ENCODE measurements at places on chromosomes 3 and 15.
A peak's percentile ranks its signal among the peaks of the same experiment; 100 is the strongest.

- DNase-seq = no peak
Observed at GRCh38 chr3:120442975-120443517, 7.7 kb downstream of the FSTL1 start.

- DNase-seq = no peak
Observed at GRCh38 chr3:107251819-107252218, 125.4 kb upstream of the CCDC54 start.

GRCh38 chr15:59933607-59934006 is 70.5 kb upstream of the FOXB1 start:
- DNase-seq = no peak

DNA sequence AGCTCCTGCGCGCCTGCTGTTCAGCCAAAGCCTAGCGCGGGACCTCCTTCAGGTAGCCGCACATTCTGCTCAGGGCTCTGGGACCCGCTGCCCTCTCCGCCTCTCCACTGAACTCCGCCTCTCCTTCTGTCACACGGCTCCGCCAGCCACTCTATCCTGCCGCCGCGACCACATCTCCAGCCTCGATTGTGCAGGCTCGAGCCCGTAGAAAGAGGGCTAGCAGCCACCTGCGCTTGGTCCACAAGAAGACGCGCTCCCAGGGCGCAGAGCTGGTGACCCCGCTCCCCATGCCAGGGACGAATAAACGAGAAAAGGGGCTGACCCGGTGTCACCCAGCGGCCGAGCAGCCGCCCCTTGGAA is 1.1 kb upstream of the VIPR1 start:
- no peak for DNase-seq

- DNase-seq = no peak
Observed at GRCh38 chr15:98150084-98150483, 189.6 kb downstream of the ARRDC4 start.

GRCh38 chr15:80418892-80419537 is 14.8 kb downstream of the ARNT2 start:
- no peak for DNase-seq

- DNase-seq = peak; percentile 8
Observed at GRCh38 chr3:46187876-46188275, 20.2 kb downstream of the CCR1 start.

GRCh38 chr15:66714543-66714981 is 12.5 kb downstream of the SMAD6 start:
- DNase-seq = no peak

DNA sequence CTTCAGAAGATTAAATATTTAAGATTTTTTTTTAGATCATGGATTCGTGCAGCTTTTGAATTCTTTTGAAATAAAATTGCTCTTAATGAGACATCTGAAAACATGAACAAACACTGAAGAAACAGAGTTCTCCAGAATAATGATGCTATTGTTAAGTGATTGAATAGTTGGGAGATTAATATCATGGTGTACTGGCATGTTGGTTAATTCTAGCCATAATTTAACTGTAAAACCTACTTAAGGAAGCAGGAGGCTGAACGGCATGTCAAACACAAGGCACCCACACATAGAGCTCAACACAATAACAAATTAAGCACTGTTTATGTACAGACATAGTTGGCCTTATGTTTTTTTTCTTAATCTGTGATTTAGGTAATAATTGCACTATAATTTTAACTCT is 185.6 kb downstream of the RBMS3 start:
- no peak for DNase-seq

DNA sequence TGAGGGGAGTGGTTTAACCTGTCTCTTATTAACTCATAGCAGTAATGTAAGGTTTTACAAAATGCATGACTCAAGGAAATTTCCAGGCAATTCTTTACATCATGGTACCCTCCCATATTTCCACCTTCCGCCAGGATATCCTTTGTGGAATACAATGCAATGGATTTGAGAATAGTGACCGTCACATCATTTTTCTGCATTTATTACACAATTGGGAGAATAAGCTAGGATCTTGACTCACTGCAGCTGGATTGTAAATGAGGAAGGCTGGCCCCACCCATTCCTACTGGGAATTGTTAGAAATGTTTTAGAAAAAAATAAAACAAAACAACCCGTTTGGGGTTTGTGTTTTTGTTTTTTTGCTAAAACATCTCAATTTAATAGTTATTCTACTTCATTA is 97.4 kb downstream of the IMPG2 start:
- DNase-seq = no peak

- DNase-seq = no peak
Observed at GRCh38 chr3:77321646-77322045, 281.7 kb downstream of the ROBO2 start.

- no peak for DNase-seq
Observed at GRCh38 chr3:13572926-13573623, 24.1 kb downstream of the FBLN2 start.

GRCh38 chr3:145776782-145777408 is 384.1 kb downstream of the PLOD2 start:
- DNase-seq = no peak

GRCh38 chr3:49840388-49840787 is 16.0 kb downstream of the TRAIP start:
- DNase-seq = no peak

- DNase-seq = no peak
Observed at GRCh38 chr15:101115786-101116680, 135.8 kb downstream of the CHSY1 start.

GRCh38 chr3:176401211-176401610 is 796.1 kb downstream of the TBL1XR1 start:
- DNase-seq = no peak

DNA sequence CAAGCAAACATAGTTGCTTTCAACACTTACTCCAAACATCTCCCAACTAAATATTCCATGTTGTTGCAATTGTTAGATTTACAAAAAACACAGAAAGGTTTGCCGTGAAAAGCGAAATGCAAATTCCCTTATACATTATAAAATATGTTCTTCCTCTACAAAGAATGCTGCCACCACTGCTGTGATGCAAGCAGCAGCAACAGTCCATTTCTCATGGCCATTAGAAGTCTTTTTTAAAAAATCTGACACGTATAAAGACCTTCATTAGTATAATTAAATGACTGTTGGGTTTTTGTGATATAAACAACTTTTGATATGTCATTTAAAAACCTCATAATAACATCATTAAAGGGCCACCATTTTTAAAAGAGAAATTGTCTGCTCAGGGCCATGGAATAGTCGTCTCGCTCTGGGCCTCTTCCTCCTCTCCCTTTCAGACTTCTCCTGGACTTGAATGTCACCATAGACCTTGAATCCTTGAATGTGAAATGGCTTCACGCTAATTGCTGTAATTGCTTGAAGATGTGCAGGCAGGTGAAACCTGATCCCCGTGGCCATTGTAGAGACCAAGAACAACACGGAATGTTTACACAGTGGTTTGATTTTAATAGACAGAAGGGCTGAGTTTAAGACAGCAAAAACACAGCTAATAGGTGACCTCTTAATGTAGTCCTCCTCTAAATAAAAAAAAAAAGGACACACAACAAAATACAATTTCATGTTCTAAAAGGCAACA is 450.4 kb downstream of the FOXP1 start:
- DNase-seq = no peak

GRCh38 chr15:27743638-27744037 is 355.5 kb downstream of the OCA2 start:
- DNase-seq = no peak

DNA sequence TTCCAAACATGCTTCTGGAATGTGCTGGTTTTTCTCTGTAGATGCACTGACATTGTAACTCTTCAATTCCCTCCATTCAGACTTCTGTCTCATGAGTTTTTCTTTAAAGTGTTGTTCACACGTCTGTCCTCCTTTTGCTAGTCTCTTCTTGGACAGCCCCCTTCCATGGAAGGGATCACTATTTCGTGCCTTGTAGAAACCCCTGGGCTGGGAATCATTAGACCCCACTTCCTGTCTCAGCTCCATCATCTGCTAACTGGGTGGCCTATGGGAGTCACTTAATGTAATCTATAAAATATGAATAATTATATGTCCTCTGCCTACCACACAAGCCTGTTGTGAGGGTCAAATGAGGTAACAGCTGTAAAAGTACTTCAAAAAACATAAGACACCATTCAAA is 110.6 kb downstream of the THSD4 start:
- DNase-seq = no peak

DNA sequence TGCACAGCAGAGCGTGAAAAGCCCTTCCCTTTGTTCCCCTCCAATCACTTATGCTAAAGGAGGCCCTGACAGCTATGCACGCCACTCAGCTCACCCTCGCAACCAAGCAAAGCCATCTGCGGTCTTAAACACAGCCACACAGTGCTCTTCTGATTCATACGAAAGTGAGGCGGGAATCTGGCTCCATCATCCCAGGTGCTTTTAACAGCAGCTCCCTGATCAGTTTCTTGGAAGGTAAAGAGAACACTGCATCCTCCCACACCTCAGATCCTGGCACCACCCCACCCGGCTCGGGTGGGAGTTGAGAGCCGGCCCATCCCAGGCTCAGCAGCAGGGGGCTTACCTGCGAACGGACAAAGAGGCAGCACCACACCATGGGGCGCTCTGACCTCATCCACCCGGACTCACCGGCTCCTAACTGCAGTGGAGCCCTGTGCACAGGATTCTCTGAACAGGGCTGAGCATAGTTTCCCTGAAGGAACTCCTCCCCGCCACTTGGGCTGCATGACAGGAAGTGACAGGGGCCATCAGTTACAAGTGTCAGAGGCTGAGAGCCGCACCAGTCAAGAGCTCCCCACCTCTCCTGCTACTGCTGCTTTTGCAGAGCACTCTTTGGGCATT is 114.3 kb upstream of the ARHGEF3 start:
- peak; percentile 29 for DNase-seq

GRCh38 chr3:27560484-27561056 is 76.4 kb upstream of the SLC4A7 start:
- DNase-seq = no peak

DNA sequence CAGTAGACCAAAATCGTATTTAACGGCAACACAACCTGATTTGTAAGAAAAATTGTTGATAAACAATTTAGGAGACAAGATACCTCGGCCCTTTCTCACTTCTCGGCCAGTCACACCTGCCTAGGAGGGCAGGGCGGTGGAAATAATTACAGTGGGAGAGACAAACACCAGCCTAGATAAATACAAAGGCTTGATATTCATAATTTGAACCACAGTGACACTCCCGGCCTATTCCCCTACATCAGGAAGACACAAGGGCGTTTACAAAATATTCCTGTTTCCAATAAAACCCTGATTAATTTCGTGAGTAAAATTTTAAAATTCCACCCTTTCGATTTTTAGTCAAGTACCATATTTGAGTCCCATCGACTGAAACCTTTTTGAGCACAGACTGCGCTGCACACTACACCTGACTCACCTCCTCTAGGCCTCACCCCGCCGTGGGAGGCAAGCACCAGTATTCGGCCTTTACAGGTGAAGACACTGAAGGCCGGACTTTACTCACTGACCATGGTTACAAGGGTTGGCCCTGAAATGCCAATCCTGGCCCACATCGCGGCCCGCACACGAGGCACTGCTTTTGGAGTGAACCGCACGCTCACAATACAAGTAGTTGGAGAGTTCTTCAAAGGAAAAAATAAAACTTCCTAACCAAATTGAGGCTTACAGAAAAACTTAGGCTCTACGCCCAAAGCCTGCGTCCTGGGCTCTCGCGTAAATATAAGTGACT is 794 bp downstream of the ARPP19 start:
- no peak for DNase-seq

- DNase-seq = no peak
Observed at GRCh38 chr3:29503958-29504357, 223.1 kb downstream of the RBMS3 start.

- DNase-seq = no peak
Observed at GRCh38 chr3:6089780-6090179, 771.1 kb upstream of the GRM7 start.

DNA sequence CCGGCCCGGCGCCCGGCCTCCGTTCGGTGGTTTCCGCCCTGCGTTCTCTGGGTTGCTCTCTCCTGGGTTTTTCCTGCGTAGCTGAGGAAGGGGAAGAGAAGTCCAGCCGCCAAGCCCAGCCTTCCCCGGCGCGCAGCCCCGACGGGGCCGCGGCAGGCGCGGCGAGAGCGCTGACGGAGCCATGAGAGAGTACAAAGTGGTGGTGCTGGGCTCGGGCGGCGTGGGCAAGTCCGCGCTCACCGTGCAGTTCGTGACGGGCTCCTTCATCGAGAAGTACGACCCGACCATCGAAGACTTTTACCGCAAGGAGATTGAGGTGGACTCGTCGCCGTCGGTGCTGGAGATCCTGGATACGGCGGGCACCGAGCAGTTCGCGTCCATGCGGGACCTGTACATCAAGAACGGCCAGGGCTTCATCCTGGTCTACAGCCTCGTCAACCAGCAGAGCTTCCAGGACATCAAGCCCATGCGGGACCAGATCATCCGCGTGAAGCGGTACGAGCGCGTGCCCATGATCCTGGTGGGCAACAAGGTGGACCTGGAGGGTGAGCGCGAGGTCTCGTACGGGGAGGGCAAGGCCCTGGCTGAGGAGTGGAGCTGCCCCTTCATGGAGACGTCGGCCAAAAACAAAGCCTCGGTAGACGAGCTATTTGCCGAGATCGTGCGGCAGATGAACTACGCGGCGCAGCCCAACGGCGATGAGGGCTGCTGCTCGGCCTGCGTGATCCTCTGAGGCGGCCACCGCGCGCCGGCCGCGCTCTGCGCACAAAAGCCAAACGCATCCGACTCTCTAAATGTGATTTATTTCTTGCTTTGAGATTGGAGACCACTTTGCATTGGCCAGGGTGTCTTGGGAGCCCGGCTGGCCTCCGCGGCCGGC is 727 bp downstream of the RAP2B start:
- DNase-seq = peak; percentile 24

- no peak for DNase-seq
Observed at GRCh38 chr15:68583936-68584755, 5.4 kb downstream of the CORO2B start.

DNA sequence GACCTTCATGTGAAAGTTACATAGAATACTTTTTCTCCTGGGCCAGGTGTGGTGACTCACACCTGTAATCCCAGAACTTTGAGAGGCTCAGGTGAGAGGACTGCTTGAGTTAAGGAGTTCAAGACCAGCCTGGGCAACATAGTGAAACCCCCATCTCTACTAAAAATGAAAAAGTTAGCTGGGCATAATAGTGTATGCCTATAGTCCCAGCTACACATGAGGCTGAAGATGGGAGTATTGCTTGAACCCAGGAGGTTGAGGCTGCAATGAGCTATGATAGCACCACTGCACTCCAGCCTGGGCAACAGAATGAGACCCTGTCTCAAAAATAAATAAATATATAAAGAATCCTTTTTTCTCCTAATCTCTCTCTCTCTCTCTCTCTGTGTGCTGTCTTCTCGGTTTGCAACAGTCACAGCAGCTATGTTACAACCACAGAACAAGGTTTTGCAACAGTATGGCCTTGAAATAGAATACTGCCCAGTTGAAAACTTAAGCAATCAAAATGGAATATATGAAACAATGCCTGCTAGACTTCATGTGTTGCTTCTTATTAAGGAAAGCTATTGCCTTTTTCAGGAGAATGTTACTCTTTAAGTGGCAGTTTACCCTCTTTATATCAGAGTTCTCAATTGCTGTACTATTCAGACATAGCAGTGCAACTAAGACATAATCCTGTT is 12.3 kb upstream of the DENND4A start:
- DNase-seq = no peak

GRCh38 chr3:175346573-175347356 is 487.6 kb downstream of the NAALADL2 start:
- no peak for DNase-seq

Data from GM12891 (cell line).